NCI-H2081 (cell line): ENCODE measurements at places on chromosomes 2 and 18.

DNA sequence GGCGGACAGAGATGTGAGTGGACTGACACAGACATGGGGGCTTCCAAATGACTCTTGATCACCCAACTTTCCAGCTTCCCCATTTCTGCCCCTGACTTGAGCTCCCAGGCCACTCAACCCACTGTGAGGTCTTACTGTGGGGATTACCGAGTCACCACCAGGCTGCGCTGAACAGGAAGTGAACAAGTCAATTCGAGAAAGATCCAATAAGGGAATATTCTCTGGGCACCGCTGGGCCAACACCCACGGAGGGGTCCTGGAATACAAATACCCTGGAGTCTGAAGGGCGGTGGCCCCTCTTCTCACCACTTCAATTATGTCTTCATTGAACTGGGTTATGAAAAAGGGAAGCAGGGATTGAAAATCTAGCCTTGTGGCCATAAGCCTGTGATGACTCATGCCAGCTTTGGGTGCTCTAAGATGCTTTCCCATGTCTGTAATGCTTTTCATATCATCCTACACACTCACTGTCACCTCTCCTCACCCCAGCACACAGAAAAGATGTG lies 37.7 kb downstream of the BCL11A start:
- DNase-seq = no peak

DNA sequence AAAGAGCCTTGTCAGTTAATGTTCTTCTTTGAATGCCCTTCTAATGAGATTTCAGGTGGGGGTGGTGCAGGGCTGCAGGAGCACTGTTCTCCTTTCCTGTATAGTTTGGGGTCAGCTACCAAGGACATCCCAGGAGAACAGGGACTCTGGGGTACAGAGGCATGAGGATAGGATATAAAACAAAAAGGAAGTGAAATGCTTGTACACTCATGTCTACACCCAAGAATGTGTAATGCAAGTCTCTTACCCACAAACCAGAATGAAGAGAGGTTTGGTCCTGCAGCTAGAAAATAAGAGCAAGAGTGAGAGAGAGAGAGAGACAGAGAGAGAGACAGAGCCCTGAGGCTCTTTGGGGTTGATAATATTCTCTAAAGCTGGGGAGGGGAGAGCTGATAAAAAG lies 151.8 kb upstream of the KCTD1 start:
- no peak for DNase-seq

GRCh38 chr2:63741884-63742579 lies 99.7 kb upstream of the UGP2 start:
- DNase-seq = no peak

DNA sequence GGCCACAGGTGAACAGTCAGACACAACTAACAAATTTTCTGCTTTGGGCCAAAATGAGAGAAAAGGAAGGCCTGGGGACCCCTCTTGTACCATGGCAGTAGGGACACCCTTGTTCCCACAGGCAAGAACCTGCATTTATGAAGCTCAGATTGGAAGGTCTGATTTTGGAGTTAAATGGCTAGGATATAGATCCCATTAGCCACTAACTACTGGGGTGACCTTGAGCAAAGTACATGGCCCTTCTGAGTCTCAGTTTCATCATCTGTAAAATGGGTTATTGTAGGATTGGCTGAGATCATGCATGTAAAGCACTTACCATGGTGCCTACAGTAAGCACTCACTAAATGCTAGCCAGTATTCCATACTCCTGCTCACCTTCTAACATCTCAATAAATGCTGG lies 101.6 kb upstream of the DAPL1 start:
- no peak for DNase-seq

- DNase-seq = no peak
Measured at GRCh38 chr18:46632401-46633071, 24.5 kb downstream of the LOXHD1 start.

GRCh38 chr18:76874642-76875389 lies 52.5 kb downstream of the ZNF236 start:
- peak; percentile 73 for DNase-seq

DNA sequence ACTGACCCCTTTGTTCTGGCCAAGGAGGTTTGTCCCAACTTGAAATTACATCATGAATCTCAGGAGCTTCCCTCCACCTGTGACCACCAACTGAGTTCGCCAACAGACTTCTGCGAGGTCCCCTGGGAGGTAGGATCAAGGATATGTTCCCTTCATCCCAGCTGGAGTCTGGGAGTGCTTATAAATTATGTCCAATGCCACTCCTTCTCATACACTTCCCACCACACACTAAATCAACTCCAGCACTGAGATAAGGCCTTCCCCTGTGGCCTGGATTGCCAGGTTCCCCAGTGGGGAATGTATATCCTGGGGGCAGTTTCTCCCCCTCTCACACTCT lies 99.2 kb downstream of the RND3 start:
- no peak for DNase-seq

GRCh38 chr2:109685453-109685852 lies 71.3 kb downstream of the SOWAHC start:
- no peak for DNase-seq

DNA sequence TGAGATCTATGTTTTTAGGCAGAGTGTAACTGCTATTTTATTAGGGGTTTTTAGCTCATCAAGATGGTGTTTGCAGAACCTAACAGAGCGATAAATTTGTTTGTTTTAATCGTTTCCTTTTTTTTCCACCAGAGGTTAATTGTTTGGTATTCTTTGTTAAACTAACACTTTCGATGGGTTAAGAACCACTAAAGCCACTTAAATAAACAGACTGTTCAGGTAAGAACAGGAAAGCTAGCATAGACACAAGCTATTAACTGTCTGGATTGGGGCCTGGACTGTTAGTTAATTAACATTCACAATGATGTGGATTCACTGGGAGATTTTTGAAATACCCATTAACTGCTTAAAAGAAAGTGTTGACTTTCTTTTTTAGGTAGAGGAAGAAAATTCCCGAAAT lies 209.0 kb upstream of the COPS8 start:
- peak; percentile 36 for DNase-seq

DNA sequence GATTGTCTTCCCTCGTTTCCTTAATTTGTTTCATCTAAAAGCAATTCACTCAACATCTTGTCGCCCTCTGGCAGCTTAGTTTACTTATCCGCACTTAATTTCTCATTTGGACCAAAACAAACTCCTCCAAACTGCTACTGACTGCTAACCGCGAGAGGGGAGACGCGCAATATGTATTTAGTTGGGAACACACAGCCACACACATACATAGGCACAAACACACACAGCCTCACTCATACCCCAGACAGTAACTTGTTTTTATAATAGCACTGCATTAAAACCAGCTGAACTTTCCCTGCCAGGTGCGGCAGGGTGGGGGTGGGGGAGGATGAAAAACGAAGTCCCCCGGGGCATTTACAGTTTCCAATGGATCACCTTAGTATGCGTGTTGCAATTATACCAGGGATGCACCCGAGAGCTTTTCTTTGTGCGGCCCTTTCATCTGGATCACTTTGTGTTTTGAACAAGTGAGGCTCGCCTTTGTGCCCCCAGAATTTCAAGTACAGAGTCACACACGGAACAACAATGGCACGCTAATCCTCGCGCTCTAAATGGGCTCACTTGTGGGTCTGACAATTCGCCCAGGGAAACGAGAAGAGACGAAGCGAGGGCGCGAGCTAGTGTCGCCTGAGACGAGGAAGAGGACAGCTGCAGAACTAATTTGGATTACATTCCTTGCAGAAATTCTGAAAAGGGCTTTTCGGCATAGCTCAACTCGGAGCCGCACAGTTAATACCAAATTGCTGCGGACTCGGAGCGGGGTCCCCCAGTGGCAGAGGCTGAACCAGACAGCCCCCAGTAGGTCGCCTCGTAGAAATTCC lies 2.4 kb downstream of the ERBB4 start:
- DNase-seq = peak; percentile 46

GRCh38 chr18:57004366-57005121 lies 142.3 kb upstream of the BOD1L2 start:
- no peak for DNase-seq

DNA sequence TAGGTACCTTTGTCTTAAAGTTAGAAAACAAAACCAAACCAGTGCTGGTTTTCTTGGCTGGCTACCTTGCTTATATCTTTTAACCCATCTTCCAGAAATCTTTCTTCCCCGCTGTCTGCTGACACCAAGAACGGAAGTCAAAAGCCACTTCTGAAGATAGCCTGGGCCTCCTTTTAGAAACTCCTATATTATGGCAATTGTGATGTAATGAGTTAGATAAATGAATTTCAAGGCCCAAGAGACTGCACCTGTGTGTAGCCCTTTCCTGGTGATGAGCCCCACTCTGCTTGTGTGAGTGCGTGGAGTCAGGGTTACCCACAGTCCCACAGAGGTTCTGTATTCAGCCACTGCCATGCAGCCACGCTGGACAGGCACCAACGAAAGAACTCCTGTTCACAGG lies 60.7 kb downstream of the ARMC9 start:
- no peak for DNase-seq

- no peak for DNase-seq
Measured at GRCh38 chr18:56569416-56569815, 69.0 kb downstream of the TXNL1 start.

DNA sequence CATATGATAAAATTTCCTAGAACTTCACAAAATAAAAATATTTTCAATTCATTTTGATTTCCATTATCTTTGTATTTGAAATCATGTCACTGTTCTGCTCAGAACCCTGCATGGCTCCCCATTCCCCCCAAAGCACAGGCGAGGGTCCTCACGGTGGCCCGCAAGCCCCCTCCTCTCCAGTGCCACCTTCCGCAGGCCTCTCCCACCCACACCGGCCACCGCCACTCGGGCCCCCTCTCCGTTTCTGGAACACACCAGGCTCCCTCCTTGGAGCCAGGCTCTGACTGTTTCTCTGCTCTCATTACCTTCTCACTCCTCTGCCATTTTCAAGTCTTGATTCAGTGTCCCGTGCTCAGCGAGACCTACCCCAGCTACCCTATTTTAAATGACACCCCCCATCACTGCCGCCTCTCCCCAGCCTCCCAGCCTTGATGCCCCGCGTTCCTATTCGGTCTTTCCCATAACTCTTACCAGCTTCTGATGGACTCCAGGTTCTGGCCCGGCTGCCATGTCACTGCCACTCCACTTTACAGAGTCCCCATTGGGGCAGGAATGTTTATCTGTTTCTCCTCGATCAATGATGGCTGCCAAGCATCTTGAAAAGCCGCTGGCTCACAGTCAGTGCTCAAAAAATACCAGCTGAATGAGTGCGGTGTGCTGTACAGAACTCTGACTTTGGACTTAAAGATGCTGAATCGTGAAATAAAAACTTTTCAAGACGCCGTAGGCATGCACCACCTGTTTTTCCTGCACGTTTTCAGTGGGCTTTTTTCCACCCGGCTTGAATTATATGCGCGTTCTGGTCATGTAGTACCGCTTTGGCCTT lies 201.0 kb downstream of the GBX2 start:
- DNase-seq = no peak

- DNase-seq = no peak
Measured at GRCh38 chr2:173676647-173677046, 288.5 kb downstream of the SP3 start.

GRCh38 chr2:227428731-227429285 lies 41.1 kb upstream of the SCYGR1 start:
- no peak for DNase-seq

DNA sequence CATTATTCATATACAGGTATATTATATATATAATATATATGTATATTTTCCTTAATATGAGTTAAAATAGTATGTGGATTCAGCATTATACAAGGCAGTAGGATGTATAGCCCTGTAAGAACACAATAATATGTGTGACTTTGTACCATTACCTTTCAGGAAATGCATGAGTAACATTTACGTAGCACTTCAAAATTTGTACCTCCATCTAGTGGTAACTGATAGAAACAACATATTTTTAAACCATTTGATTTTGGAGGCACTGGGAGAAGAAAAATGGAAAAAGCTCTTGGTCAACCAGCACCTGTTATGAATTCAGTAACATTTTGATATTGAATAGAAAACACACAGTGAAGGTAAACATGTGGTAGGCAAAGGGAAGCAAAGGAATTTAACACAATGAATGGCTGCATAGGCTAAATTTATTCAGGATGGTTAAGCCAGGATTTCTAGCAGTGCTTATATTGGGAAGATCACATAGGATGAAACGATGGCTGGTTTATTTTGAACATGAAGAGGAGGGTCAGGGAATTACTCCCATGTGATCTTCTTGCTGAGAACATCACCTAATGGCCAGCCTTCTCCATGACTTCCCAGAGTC lies 565.5 kb downstream of the CCDC85A start:
- DNase-seq = peak; percentile 44

DNA sequence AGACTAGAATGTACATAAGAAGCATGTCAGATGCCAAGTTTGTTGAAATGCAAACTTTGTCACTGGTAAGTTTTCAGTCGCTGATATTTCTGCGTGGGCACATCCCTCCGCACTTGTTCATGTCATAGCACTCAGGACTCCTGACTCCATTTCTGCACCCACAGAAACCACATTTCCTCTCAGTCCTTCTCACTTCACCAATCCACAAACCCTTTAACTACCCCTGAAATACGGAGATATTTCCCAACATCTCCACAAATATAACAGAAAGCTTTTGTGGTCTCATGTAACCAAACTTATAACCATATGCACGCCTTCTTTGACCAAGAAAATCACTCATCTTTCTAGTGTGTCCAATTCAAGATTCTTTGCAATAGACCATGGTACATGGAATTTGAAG lies 276.9 kb upstream of the ERBB4 start:
- no peak for DNase-seq

DNA sequence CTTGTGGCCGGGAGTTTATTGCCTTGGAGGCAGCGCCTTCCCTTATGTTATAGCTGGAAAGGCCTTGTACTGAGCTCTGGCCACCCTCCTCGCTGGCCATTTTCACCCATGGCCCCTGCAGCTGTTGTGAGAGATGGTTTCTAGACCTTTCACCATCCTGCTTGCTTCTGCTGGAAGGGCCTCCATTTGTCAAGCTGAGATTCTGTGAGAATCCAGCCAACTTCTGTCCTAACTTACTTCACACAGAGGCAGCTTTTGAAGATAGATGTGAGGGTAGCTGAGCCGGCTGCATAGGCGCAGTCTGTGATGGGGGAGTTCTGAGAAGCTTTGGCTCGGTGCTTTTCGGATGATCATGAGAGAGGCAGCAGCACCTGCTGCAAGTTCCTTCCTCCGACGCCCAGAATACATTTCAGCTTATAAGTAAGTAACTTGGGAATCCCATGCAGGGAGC lies 8.7 kb downstream of the CTIF start:
- DNase-seq = no peak

DNA sequence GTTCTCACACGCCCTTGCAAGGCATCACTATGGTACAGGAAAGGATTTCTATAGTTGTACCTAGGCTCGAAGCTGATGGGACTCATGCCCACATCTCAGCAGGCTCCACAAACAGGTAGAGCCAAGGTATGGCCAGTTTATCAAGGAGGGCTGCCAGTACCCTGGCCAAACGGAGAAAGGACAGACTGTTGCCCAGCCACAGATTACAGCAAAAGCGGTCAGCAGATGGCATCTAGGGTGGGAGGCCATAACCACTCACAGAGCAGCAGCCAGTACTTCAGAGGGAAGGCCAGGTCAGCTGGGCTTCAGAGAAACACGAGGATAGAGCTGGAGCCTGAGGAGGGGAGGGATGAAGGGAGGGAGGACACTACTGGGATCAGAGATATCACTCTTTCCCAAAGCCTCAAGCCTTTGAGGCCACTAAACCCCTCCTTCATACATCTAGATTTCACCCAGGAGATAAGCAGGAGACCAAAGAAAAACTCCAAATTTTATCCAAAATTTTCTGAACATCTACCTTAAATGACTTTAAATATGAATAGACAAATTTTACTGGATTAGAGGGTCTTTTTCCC lies 904.2 kb upstream of the NXPH2 start:
- DNase-seq = no peak
